ENCODE measurements at places on chromosomes 6 and 20.
A peak's percentile ranks its signal among the peaks of the same experiment; 100 is the strongest.

GRCh38 chr6:85408039-85408438 lies 41.8 kb upstream of the NT5E start:
- DNase-seq, result no peak

DNA sequence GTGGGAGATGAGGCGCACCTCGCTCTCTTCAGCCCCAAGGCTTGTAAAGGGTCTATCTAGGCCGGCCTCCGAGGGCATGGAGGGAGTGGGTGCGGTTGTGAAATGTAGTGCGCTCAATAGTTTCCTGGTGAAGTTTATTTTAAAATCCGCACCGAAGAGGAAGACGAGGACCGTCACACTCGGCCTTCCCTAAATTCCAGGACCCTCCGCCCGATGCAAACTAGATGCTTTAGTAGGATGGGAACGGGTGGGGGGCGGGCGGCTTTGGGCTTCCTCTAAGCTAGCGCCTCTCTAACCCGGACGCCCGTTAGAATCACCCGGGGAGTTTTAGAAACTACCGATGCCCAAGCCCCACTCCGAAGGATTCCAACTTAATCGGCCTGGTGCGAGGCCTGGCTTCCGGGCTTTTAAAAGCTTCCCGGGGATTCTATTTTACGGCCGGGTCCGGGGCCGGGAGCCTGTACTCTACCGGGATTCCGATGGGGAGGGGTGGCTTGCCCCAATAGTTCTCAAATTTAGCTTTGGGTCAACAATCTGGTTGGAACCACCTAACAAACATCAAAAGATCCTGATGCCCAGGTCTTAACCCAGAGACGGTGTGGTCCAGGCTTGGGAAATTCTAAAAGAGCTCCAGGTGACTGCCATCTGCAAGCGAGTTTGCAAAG lies 548 bp upstream of the BCAS4 start:
- no peak for DNase-seq

DNA sequence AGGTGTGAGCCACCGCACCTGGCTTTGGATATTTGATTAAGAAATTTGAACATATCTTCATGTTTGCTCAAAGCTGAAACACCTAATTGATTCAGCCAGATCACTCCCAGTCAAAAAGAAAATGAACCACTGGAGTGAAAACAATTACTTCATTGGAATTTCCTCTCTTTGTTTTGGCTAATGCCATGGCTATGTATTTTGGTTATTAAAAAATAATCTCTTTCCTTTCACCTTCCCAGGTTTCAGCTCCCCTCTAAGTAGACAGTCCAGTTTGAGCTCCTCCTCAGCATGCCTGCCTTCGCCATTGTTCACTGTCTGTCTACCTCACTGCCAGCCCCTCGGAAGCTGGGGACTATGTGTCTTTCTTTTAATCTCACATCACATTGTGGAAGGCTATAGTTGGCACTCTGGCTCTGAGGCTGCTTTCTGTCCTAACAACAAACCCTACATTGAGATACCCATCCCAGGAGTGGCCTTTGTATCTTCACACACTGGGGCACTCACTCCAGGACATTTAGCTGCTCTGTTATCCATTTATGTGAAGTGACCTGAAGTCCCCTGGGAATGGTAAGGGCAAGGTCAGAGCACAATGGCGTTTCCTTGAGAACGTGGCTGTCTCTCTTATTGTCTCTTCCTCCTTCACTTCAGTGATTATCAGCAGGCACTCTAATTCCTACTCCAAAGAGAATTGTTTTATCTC lies 764.0 kb upstream of the CITED2 start:
- DNase-seq, result no peak

- no peak for DNase-seq
Measured at GRCh38 chr6:47769982-47770381, 11.8 kb upstream of the OPN5 start.

- no peak for DNase-seq
Measured at GRCh38 chr6:99378636-99379035, 15.4 kb downstream of the COQ3 start.

DNA sequence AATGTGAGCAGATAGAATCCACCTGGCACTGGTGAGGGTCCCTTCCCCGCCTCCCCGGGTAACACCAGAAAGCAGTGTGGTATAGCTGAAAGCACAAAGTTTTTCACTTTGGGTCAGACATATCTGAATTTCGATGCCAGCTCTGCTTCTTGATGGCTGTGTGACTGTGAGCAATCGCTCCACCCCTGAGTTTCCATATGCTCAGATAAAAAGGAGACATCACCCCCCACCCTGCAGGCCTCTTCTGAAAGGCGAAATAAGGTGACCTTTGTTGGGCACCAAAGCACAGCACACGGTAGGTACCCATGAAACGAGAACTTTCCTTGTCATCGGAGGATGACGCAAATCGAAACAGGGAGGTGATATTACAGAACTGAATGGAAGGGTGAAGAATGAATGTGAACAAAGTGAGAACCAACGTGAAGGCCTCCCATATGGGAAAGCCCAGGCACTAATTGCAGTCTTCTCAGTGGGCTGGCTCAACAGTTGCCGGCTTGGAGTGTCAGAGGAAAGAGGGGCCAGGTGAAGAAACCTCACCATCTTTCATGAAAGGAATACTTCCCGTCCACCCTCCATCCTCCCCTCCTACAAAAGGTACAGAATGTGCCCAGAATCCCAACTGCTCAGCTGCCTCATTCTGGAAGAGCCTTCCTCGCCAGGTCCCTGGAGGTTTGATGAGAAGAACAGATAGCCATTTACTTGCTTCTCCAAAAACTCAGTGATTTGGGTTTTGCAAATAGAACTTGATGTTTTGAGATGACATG lies 61.8 kb downstream of the NFATC2 start:
- peak; percentile 54 for DNase-seq

- DNase-seq, result no peak
Measured at GRCh38 chr6:145047891-145048290, 687.4 kb downstream of the EPM2A start.

GRCh38 chr6:138592749-138593123 lies 93.4 kb upstream of the NHSL1 start:
- DNase-seq, result no peak

DNA sequence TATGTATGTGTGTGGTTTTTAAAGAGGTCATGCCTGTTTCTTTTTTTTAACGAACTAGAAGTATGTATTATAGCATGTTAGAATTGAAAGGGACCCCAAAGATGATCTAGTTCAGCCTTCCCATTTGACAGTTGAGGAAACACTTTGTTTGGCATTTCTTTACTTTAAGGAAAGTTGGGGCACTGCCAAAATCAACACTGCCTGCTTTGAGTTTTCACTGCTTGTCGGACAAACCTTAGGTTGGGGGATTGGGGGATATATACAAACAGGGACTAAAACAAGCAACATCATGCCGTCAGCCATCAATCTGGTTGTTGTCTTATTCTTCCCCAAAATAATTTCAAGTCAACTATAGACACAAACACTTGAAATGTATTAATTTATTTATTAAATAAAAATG lies 14.1 kb upstream of the CALHM6 start:
- DNase-seq, result no peak

DNA sequence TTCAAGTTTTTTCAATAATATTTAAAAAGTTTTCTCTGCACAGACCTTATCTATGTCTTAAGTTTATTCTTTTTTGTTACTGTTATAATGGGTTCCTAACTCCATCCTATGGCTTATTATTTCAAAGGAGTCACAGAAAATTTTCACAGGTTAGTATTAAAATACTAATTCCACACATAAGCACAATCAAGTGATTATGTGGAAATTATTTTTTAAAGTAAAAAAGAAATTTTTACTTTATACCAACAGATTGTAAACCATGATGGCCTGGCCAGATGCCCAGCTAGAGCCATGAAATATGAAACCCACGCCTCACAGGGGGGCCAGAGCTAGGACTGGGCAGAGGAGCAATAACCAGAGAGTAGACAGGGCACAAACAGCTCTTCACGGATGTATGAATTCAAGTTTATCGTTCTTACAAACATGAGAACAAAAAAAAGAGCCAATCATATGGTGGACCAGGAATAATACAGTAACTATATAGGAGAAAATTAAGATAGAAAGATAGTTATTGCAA lies 34.0 kb downstream of the NUDT3 start:
- no peak for DNase-seq

DNA sequence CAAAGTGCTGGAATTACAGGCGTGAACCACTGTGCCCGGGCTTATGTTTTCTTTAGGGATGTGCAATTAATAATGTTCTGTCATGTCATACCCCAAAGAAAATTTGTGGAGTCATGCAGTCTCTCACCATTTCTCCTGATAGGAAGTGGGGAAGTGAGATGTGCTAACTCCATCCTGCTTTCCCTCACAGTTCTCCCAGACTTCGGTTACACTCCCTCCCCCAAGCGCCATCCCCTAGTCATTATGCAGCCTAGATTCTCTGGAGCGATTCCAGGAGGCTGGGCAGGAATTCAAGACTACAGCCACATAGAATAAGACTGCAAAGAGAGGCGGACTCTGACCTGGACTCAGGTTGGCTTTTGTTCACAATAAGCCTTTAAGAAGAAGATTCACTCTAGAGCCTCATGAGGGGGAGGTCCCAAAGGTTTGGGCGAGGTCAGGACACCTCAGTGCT lies 271.4 kb downstream of the ALDH8A1 start:
- DNase-seq, result no peak

- DNase-seq, result no peak
Measured at GRCh38 chr6:25017932-25018567, 82.3 kb upstream of the RIPOR2 start.

GRCh38 chr6:169246445-169246844 lies 7.2 kb downstream of the THBS2 start:
- no peak for DNase-seq

- no peak for DNase-seq
Measured at GRCh38 chr6:119442776-119443184, 93.2 kb upstream of the MAN1A1 start.

DNA sequence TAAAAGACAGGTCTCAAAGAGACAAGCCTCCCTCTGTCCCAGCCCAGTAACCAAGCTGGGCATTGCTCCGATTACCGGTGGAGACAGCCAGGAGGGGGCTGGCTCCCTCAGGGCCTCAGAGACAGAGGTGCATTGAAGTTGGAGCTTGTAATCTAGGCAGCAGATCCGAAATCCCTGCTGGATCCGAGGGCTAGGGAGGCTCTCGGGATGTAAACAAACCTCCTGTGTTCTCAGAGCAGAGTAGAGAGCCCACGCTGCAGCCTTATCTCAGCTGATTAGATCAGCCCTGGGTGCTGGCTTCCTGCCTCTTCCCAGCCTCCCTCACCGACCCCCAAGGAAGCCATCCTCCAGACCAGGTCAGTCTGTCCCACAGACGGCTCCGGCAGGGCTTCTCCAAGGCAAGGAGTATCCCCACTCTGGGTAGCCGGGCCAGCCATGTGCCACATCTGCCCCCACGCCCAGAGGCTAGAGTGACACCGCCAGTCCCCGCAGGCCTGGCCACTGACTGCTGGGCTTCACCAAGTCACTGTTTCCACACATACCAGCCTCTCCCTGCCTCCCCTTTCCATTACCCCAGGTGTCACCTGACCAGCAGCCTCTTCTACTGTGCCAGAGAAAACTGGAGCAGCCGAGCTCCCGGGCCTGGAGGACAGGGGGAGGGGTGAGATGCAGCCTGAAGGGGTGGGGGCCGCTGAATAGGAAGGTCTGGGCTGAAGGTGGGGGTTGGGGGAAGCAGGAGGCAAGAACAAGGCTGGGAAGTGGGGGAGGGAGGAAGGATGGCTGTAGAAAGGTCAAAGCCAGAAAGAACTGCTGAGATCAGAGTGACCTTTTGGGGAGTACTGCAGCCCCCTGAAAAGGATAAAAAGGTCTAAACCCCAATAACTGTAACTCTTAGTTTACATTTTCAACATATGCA lies 6.0 kb downstream of the SDC4 start:
- DNase-seq, result no peak

- DNase-seq, result no peak
Measured at GRCh38 chr6:150142097-150142669, 661 bp upstream of the PPP1R14C start.

- peak; percentile 4 for DNase-seq
Measured at GRCh38 chr6:159608961-159609651, 83.9 kb downstream of the SOD2 start.

- DNase-seq, result no peak
Measured at GRCh38 chr6:93624408-93624807, 205.0 kb upstream of the EPHA7 start.

DNA sequence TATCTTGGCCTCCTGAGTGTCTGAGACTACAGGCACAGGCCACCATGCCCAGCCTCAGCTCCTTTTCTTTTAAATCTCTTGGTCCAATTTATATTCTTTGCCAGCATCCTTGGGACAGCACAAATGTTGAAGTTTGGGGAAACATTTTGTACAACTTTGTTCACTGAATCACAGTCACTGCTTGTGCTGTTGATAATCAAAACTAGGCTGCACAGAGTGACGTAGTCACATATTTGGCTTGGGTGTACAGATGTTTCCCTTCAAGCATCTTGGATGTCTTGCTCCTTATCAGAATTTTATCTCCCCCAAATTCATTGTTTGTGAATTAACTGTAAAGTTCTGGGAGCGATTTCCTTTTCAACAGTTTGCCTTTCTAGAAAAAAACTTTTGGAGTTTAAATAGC lies 17.9 kb downstream of the CARMIL1 start:
- no peak for DNase-seq

DNA sequence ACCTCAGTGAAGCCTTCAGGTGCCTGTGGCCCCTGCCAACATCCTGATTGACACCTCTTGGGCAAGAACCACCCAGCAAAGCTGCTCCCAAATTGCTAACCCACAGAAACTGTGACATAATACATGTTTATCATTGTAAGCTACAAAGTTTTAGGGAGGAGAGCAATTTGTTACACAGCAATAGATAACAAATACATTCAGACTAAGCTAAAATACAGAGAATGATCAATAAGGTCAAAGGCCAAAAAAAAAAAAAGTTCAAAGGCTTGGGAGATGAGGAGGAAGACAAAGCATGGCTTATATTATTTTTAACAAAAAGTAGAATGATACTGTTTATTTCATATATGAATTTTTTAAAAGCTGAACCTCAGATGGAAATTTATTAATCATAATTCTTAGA lies 105.9 kb downstream of the ID4 start:
- DNase-seq, result no peak

DNA sequence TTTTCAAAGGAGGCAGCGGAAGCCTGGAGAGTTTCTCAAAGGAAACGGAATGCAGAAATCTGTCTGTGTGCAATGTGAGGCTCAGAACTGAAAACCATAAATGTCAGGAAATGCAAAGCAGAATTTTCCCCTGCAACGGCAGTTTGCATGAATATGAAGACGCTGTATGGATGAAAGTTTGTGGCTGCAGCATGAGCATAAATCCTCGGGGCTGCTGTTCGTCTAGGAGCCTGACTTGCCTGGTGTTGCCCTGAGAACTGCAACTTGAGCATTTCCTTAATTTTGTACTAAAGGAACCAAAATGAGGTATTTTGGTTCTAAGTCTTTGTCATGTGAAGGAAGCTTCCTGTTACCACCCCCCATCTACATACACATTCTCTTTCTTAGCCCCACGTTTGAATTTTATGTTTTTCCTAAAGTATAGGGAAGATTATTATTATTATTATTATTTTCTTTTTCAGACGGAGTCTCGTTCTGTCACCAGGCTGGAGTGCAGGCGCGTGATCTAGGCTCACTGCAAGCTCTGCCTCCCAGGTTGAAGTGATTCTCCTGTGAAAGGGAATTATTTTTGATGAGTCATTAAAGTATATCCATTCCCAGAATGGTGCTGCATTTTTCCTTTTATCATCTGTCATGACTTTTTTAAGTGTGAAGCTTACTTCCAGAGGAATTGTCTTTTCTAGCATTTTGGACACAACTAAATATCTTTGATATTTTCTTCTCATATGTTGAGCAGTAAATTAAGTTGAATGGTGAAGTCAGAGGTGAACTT lies 33.1 kb downstream of the MTHFD1L start:
- no peak for DNase-seq

Measured in GM18507 (cell line).